Activated CD8-positive, alpha-beta T cell treated with anti-CD3 and anti-CD28 coated beads for 36 hours (primary cell): ENCODE measurements at places on chromosomes 3 and 15.

- no peak for DNase-seq
Observed at GRCh38 chr3:70249509-70250160, 62.8 kb downstream of the MDFIC2 start.

DNA sequence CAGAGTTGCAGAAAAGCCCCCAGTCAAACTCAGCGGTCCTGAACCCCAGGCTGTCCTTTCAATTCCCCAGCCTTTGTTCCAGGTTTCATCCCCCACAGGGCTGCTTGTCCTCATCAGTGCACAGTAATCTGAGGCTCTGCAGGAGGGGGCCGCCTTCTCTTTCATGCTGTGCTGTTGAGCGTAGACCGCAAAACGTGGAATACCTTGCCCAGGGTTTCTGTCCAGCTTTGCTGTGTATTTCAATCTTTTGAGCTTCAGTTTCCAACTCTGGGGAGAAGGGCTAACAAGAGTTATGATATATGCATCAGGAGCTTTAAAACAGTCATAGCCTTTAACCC is 64.8 kb downstream of the FAM43A start:
- DNase-seq, result no peak

DNA sequence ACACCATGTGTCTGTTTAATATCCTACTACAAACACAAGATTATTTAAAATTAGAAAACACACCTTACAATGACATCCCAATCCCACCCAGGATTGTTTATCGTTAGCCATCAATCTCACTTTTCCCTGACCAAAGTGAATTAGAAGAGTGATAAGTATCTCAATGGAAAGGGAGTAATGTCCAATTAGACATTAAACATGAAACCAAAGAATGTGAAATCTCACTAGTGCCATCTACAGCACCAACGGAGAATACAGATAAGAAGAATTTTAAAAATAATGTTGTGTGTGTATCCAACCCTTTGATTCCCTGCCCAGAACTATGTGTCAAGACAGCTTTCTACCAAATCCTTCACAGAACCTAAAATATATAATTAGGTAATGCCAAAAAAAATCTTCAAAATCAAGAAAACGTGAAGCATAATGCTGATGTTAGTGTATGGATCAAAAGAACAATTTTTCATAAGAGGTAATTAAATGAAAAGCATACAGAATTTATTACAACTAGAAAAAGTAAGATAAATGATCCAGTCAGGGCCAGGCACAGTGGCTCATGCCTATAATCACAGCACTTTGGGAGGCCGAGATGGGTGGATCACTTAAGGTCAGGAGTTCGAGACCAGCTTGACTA is 64.2 kb downstream of the SCAPER start:
- no peak for DNase-seq

DNA sequence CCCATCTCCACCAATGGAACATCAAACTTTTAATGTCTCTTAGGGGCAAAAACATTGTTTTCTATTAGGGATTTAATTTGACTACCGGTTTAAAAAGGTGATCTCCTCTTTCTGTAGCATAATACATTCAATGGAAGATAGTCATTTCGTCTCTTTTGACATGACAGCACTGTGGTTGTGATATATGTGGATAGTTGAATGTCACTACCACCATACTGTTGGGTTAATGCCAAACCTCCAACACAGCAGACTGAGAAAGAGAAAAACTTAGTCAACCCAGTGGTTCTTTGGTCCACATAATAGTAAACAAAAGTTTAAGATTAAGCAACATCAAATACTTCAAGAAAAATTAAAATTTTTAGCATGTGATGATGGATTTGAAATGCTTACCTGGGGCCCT is 530.4 kb downstream of the AGBL1 start:
- no peak for DNase-seq

DNA sequence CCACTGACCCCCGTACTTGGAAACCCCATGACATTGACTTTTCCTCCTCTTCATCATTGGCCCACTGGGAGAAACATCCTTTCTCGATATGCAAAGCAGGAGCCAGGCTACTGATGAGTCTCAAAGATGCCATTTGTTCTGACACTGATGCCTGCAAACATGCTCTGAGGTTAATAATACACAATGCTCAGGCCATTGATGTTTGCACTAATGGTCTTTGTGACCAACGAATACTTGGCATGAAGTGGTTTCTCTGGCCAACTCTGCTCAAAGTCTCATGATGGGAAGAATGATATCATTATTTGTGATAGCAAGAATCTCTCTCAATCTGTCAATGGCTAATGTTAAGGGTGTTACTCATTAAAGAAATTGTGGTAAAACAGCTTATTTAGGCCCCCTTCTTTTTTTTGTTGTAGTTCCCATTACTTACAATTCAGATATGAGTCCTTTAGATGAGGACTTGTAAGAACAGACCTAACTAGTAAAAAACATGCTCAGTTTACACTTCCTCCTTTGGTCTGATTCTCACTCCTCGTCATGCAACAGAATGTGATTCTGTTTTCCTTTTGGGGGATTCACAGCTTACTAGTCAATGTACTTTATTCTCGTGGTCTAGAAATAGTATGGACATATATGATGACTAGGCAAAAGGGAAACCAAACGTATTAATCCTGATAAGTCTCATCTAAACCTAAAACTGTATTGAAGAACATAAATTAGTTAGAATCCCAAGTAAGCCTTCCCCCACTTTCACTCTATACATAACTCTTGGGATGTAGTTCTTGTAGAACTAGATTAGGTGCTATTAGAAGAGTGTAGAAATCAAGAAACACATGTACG is 488.8 kb upstream of the DPPA4 start:
- no peak for DNase-seq

- DNase-seq, result peak; percentile 60
Observed at GRCh38 chr3:97981886-97982285, 9.7 kb upstream of the RIOX2 start.

DNA sequence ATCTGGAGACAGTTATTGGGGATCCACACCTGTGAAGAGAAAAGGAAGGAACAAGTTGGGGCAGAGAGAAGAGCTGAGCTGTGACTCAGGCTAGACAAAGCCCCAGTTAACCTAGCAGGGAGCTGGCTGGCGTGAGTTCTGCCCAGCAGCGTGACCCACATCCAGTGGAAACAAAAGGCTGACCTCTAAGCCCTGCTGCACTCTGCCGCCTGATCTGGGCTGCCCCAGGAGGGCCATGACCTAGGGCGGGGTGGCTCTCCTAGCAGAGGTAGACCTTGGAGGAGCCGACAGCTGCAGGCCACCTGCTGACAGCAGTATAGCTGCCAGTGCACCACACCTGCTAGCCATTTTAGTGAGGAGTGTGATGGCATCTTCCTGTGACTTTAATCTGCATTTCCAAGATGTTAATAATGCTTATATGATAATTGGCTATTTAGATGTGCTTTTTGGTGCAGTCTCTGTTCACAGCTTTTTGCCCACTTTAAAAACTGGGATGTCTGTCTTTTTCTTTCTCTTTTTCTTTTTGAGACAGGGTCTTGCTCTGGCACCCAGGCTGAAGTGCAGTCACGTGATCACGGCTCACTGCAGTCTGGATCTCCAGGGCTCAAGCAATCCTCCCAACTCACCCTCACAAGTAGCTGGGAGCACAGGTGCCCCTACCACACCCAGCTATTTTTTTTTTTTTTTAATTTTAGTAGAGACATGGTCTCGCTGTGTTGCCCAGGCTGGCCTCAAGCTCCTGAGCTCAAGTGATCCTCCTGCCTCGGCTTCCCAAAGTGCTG is 78.1 kb downstream of the LSM3 start:
- no peak for DNase-seq

- no peak for DNase-seq
Observed at GRCh38 chr3:47398228-47398627, 17.4 kb downstream of the PTPN23 start.
